A549 treated with dexamethasone at 1 μM for 4 hours (cell line): ENCODE measurements at places on chromosomes 7 and 10. TPM values are rescaled to one million over a fixed set of nuclear protein-coding genes. Genes with fewer than 3 reads are reported as not detected.

BTBD16 gene
- total RNA-seq, result 0.43 to 0.81 TPM (median 0.70 TPM) in 5 replicates

FAM171A1 gene
- total RNA-seq, result 20.1 to 24.9 TPM (median 23.1 TPM) in 5 replicates

ZNF239 gene
- 2.0 to 2.4 TPM (median 2.1 TPM) in 5 replicates for total RNA-seq

HMX2 gene
- 0.07 to 0.11 TPM (median 0.08 TPM) in 3 of 5 replicates, not detected in the others for total RNA-seq

GATA3 gene
- 3.3 to 5.3 TPM (median 4.8 TPM) in 5 replicates for total RNA-seq

VAX1 gene
- total RNA-seq, result 1.0 to 1.5 TPM (median 1.3 TPM) in 5 replicates

HSPA12A gene
- total RNA-seq, result 7.0 to 10.6 TPM (median 10.3 TPM) in 5 replicates

HHEX gene
- 11.1 to 12.4 TPM (median 11.7 TPM) in 5 replicates for total RNA-seq

ADCYAP1R1 gene
- 0.02 to 0.07 TPM (median 0.06 TPM) in 5 replicates for total RNA-seq

HMX3 gene
- not detected in 5 replicates for total RNA-seq

ZMIZ2 gene
- 17.8 to 37.3 TPM (median 33.8 TPM) in 5 replicates for total RNA-seq

ANLN gene
- total RNA-seq, result 63.5 to 82.6 TPM (median 79.9 TPM) in 5 replicates

HECTD2 gene
- 3.2 to 4.3 TPM (median 3.8 TPM) in 5 replicates for total RNA-seq

RET gene
- 0.50 to 0.98 TPM (median 0.58 TPM) in 5 replicates for total RNA-seq

PAPOLB gene
- not detected in 5 replicates for total RNA-seq

CYP3A5 gene
- total RNA-seq, result 1.3 to 1.8 TPM (median 1.4 TPM) in 5 replicates

PKD1L1 gene
- 0.03 to 0.36 TPM (median 0.21 TPM) in 4 of 5 replicates, not detected in the other for total RNA-seq

GPRIN2 gene
- total RNA-seq, result 23.8 to 39.9 TPM (median 33.0 TPM) in 5 replicates

BEND7 gene
- total RNA-seq, result 7.5 to 10.1 TPM (median 8.7 TPM) in 5 replicates

ZNF365 gene
- 0.68 to 1.1 TPM (median 0.93 TPM) in 5 replicates for total RNA-seq

KCNH2 gene
- total RNA-seq, result 3.9 to 6.3 TPM (median 5.7 TPM) in 5 replicates

SLC26A3 gene
- total RNA-seq, result 0.07 TPM in 1 of 5 replicates, not detected in the others

YKT6 gene
- total RNA-seq, result 108 to 120 TPM (median 114 TPM) in 5 replicates

NYAP1 gene
- 3.9 to 7.8 TPM (median 6.4 TPM) in 5 replicates for total RNA-seq

DMTF1 gene
- total RNA-seq, result 14.4 to 23.4 TPM (median 18.4 TPM) in 5 replicates

BHLHA15 gene
- total RNA-seq, result 0.39 to 0.86 TPM (median 0.62 TPM) in 5 replicates

PODXL gene
- total RNA-seq, result 32.8 to 51.5 TPM (median 41.3 TPM) in 5 replicates

HECW1 gene
- total RNA-seq, result 15.9 to 20.5 TPM (median 19.2 TPM) in 5 replicates

LEP gene
- total RNA-seq, result not detected in 5 replicates

CNTNAP2 gene
- total RNA-seq, result 0.02 to 0.07 TPM (median 0.02 TPM) in 4 of 5 replicates, not detected in the other

PNLIPRP3 gene
- 0.04 TPM in 2 of 5 replicates, not detected in the others for total RNA-seq

PILRB gene
- total RNA-seq, result 12.1 to 32.0 TPM (median 25.1 TPM) in 5 replicates

SEMA4G gene
- total RNA-seq, result 7.3 to 9.2 TPM (median 7.6 TPM) in 5 replicates

FXYD4 gene
- not detected in 5 replicates for total RNA-seq

RBP3 gene
- not detected in 5 replicates for total RNA-seq

SFTPD gene
- total RNA-seq, result 0.14 to 0.35 TPM (median 0.28 TPM) in 5 replicates

AVPI1 gene
- total RNA-seq, result 89.7 to 121 TPM (median 111 TPM) in 5 replicates

KEL gene
- total RNA-seq, result 0.05 TPM in 1 of 5 replicates, not detected in the others

LIPJ gene
- total RNA-seq, result not detected in 5 replicates

ATAD1 gene
- 36.7 to 49.1 TPM (median 45.4 TPM) in 5 replicates for total RNA-seq

ZNF488 gene
- total RNA-seq, result 10.6 to 13.9 TPM (median 13.1 TPM) in 5 replicates

FAM3C gene
- total RNA-seq, result 33.2 to 43.7 TPM (median 40.5 TPM) in 5 replicates

HOXA7 gene
- 4.7 to 5.5 TPM (median 4.8 TPM) in 5 replicates for total RNA-seq

CCSER2 gene
- total RNA-seq, result 9.1 to 15.3 TPM (median 13.8 TPM) in 5 replicates

MOGAT3 gene
- total RNA-seq, result 0.20 TPM in 1 of 5 replicates, not detected in the others

PSMC2 gene
- 158 to 202 TPM (median 159 TPM) in 5 replicates for total RNA-seq
